Epithelial cell of alveolus of lung (primary cell): ENCODE measurements at places on chromosomes 2 and 18. TPM values are rescaled to one million over a fixed set of nuclear protein-coding genes. Genes with fewer than 3 reads are reported as not detected.

Gene MROH2A
- not detected in 2 replicates for total RNA-seq

Gene CACNB4
- under 0.01 and 0.32 TPM in 2 replicates for total RNA-seq

Gene RIOK3
- total RNA-seq = 37.5 and 41.9 TPM in 2 replicates

Gene ZNF521
- total RNA-seq = 15.4 and 36.2 TPM in 2 replicates

Gene ANKRD30BL
- not detected in 2 replicates for total RNA-seq

Gene MC4R
- total RNA-seq = not detected in 2 replicates

Gene CHRNG
- 3.3 TPM in 1 of 2 replicates, not detected in the other for total RNA-seq

Gene ANTXR1
- total RNA-seq = 35.7 and 98.2 TPM in 2 replicates

Gene IL37
- not detected in 2 replicates for total RNA-seq

Gene RFX8
- 0.16 and 3.5 TPM in 2 replicates for total RNA-seq

Gene ITGB6
- total RNA-seq = 1.1 and 15.0 TPM in 2 replicates

Gene LRATD1
- 0.64 and 3.5 TPM in 2 replicates for total RNA-seq

Gene SLC4A3
- total RNA-seq = 3.8 and 4.0 TPM in 2 replicates

Gene TWSG1
- 95.9 and 113 TPM in 2 replicates for total RNA-seq

Gene SERPINB10
- total RNA-seq = not detected in 2 replicates

Gene GREB1L
- under 0.01 and 0.26 TPM in 2 replicates for total RNA-seq

Gene SLC14A1
- 1.8 TPM in 1 of 2 replicates, not detected in the other for total RNA-seq

Gene LIPG
- total RNA-seq = 2.5 and 58.8 TPM in 2 replicates

Gene CD8B2
- not detected in 2 replicates for total RNA-seq

Gene CD8A
- not detected in 2 replicates for total RNA-seq

Gene WDPCP
- 2.6 and 7.0 TPM in 2 replicates for total RNA-seq

Gene SKOR2
- total RNA-seq = not detected in 2 replicates

Gene SP100
- total RNA-seq = 48.7 and 70.9 TPM in 2 replicates

Gene RAB6C
- under 0.01 TPM in 1 of 2 replicates, not detected in the other for total RNA-seq

Gene EGR4
- not detected in 2 replicates for total RNA-seq

Gene RNF144A
- 5.0 and 6.0 TPM in 2 replicates for total RNA-seq
